Activated naive CD8-positive, alpha-beta T cell treated with anti-CD3 and anti-CD28 coated beads for 36 hours (primary cell): ENCODE measurements at places on chromosomes 2 and 18.

DNA sequence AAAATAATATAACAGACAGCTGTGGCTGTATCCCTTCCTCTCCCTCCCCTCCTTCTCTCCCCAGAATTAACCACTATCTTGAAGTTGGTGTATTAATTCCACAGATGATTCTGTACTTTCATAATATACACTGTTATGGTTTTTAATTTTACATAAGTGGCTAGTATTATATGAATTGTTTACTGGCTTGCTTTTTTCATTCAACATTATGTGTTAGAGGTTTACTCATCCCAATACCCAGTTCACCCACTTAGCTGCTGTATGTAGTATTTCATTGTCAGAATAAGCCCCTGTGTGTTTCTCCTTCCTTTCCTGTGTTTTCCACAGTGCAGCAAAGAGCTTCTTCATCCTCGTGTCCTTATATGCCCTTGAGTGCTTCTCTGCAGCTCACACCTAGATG lies 75.6 kb upstream of the B3GNT7 start:
- no peak for DNase-seq

- peak; percentile 15 for DNase-seq
These were observed 84.6 kb downstream of the PLCL1 start for GRCh38 chr2:197889041-197889440.

GRCh38 chr2:216539791-216540241 lies 41.2 kb downstream of the RPL37A start:
- no peak for DNase-seq

DNA sequence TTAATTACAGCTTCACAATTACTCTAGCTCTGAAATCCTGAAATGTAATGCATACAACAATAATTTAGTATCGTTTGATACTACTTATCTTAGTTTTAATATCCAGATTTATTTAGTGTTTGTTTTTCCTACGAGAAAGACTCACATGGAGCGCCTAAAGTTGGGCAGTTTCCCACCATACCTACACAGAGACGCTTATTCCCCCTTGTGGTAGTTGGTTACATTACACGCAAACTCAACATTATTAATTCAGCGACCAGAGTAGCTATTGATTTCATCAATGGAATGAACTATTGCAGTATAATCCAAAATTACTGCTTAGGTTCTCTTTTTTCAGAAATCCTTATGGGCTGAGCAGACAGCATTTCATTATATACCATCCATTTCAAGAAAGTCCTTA lies 164.0 kb upstream of the REG3G start:
- DNase-seq, result no peak

DNA sequence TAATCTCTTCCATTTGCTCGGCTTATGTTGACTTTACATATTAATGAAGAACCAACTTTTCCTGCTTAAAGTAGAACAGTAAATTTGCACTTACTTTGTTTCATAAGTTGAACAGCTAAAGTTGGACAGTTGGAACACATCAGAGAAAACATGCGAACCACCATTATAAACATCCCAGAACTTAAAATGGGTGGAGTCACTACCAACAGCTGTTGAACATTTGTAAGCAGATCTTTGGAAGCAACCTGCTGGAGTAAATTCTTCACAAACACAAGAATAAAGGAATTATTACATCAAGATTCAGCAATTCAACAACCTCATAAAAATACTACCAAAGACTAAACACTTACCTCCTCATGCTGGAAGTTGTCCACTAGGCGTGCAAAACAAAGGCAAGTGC lies 96.4 kb upstream of the DNER start:
- DNase-seq, result no peak

GRCh38 chr2:201470821-201471731 lies 19.5 kb downstream of the STRADB start:
- no peak for DNase-seq

DNA sequence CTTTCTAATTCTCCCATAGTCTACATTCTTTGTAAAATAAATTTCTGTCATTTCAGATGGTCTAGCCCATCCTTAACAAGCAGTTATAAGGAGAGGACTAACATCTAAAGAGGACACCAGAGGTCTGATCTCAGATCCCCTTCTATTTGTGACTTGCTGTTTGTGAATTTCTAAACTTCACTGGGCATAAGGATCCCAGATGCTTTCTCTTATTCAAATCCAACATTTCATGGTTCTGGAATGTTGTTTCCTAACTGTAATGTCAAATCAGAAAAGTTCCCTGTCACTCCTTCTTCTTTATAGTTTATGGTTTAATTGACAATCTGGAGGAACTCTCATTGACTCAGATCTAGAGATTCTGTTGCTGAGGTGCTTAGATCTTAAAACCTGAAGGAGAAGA lies 430.2 kb downstream of the MEIS1 start:
- no peak for DNase-seq

- DNase-seq, result no peak
These were observed 11.1 kb upstream of the DCTN1 start for GRCh38 chr2:74391209-74391579.

- no peak for DNase-seq
These were observed 156.3 kb downstream of the TTC32 start for GRCh38 chr2:19745318-19746136.

DNA sequence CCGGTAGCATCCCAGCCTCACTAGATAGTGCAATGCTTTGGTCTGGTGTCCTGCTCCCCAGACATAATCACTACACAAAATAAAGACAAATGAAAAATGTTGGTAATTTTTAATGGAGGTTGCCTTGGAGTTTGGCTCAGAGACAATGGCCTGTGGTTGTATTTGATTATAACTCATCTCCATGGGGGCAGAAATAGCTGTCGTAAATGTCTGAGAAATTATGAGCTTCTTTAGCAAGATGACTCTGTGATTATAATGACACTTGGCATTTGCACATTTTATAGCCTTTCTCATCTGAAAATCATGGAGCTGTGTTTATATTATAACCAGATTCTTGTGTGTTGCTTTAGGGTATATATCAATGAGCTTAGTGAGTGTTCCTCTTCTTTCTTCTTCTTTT lies 1779.7 kb upstream of the CELF4 start:
- no peak for DNase-seq

DNA sequence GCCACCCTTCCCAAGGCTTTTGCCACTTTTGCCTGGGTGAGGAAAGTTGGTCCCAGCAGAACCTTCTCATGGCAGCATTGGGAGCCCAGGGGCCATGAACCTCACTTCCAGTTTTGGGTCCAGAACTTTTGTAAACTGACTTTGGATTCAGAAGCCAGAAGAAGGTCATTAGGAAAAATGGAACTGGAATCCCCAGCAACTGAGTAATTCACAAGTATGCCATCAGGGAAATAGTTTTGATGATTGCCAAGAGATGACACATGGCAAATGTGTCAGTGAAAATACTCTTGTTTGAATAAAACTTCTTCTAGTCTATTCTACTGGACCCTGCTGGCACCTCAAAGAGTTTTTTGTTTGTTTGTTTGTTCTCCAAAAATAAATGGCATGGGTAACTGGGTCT lies 203.7 kb downstream of the SETBP1 start:
- DNase-seq, result no peak

DNA sequence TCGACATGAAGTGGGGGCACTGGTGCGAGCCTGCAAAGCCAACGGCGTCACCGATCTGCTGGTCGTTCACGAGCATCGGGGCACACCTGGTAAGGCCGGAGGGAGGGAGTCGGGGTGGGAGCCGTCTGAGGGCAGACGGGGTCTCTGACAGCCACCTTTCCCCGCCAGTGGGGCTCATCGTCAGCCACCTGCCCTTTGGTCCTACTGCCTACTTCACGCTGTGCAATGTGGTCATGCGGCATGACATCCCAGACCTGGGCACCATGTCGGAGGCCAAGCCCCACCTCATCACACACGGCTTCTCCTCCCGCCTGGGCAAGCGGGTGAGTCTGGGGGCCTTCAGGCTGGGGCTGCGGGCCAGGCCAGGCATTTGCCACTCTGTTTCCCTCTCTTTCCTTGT lies 2.9 kb downstream of the IMP4 start:
- no peak for DNase-seq

DNA sequence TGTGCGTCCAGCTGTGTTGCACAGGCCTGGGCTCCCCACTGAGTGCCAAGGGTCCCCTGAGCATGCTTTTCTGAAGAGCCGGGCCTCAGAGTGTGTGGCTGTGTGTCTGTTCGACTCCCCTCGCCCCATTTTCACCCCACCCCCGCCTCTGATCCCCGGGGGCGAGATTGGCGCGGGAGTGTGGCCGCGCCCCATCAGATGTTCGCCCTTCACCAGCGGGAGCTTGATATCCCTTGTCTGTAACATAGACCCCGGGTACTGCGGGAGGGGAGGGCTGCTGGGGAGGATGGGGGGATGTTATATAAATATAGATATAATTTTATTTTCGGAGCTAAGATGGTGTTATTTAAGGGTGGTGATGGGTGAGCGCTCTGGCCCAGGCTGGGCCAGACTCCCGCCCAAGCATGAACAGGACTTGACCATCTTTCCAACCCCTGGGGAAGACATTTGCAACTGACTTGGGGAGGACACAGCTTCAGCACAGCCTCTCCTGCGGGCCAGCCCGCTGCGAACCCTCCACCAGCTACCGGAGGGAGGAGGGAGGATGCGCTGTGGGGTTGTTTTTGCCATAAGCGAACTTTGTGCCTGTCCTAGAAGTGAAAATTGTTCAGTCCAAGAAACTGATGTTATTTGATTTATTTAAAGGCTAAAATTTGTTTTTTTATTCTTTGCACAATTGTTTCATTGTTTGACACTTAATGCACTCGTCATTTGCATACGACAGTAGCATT lies 1.5 kb downstream of the RHOB start:
- DNase-seq, result no peak

- no peak for DNase-seq
These were observed 41.3 kb upstream of the MARCHF7 start for GRCh38 chr2:159671047-159671446.

DNA sequence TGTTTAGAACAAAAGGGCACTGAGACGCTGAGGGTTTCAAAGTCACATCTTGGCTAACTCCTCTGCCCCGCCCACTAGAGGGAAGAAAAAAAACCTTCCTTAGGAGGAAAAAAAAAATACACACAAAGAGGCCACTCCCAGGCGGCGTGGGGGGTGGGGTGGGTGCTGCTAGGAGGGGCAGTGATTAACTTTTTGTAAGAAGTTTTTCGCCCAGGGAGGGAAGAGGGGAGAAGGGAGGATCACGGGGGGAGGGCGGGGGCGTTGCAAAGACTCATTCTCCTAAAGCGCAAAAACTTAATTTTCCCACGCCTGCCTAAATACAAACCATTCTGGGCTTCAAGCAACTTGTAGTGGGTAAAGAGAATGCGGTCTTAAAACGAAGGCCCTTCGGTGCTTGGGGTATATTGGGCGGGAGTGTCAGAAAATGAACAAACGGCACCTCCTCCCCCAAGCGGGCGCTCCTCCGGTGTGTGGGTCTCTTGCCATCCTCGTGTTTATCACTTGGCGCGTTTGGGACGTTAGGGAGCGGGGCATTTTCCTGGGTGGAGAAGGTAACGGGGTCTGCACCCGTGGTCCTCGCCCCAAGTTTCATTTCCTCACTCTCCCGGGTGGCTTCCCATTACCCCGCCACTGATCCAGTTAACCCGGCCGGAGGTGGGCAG lies 1.7 kb downstream of the CXCR4 start:
- DNase-seq, result peak; percentile 75

DNA sequence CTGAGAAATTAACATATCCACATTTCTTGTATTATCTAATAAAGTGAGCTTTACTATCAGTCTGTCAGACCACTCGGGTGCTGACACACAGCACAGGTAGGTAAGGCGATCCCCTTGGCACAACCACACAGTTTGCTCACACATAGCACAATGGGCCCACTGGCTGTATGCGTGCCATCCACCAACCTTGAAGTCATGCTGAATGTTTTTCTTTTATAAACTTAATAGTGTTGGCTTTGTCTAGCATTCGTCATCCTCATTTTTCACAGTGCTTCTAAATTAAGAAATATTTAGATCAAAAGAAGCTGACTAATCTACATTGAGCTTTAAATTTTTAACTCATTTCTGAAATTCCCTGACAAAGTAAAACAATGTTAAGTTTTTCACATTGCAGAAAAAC lies 50.0 kb upstream of the PAPOLG start:
- DNase-seq, result no peak

- DNase-seq, result no peak
These were observed 639.9 kb downstream of the DCC start for GRCh38 chr18:52979892-52980291.

DNA sequence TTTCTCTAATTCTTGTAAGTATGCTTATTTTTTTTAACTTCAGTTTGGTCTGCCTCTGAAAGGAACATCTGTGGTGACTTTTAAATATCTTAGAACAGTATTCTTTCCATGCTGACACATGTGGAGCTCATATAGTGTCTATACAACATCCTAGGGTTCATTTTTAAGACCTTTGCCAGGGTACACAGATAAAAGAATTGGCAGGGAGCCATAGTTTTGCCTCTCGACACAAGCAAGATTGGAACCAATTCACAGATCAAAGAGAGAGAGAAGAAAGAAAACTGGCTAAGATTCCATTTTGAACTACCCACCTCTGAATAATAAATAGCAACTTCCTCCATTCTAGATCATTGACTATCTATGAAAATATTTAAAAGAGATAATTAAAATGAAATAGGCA lies 142.7 kb upstream of the ST6GAL2 start:
- no peak for DNase-seq

DNA sequence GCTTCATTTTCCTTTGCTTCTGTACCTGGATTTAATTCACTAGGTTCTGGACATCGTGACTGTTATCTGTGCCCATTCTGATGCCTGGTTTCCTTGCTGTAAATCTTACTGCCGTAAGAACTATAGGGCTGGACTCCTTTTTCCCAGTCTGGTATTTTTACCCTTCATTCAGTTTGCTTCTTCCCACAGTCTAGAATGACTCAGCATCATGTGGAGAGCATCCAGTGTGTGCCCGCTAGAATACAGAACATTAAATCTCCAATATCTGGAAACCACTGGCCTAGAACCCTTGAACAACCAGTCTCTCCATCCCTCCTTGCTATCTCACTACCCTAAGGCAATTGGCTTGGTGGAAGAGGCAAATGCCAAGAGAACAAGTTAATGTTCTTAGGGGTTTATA lies 1075.4 kb upstream of the ZEB2 start:
- no peak for DNase-seq

DNA sequence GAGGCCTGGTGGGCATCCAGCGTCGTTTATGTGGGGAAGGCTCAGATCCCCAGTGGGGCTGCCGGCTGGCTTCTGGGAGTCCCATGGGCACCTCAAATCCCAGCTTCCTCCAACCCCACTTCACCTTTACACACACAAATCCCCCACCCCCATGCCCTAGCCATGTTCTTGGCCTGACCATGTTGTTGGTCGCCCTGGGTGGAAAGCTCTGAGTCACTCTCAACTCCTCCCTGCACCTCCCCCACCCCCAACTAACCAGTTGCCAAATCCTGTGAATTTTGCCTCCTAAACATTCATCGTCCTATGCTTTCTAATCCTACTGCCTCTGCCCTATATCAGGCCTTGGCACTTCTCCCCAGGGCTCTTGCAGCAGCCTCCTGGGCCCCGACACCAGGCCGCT lies 6.4 kb downstream of the TNS1 start:
- no peak for DNase-seq
